LNCaP clone FGC (cell line): ENCODE measurements at places on chromosomes 4 and X.
A peak's percentile ranks its signal among the peaks of the same experiment; 100 is the strongest.

GRCh38 chr4:31647786-31648185 lies 927.6 kb downstream of the PCDH7 start:
- DNase-seq = no peak

GRCh38 chr4:115315182-115315581 lies 201.8 kb upstream of the NDST4 start:
- DNase-seq = no peak

GRCh38 chr4:110480746-110481271 lies 4.9 kb downstream of the ENPEP start:
- no peak for DNase-seq

DNA sequence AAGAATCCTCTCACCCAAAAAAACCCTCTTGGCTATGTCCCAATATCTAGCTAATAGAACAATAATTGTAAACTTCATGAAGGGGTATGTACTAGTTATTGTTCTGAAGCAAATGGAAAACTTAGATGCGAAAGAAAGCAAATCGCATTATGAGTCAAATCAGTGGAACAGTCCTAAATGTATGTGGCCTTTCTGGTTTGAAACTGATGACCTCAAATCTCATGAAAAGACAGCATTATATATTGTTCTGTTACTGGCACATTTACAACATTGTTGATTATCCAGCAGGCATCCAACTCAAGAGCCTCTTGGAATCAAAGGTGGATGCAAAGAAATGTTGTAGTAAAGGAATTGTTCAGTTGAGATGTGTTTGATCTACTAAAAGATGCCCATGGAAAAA lies 34.7 kb downstream of the CSN3 start:
- no peak for DNase-seq

DNA sequence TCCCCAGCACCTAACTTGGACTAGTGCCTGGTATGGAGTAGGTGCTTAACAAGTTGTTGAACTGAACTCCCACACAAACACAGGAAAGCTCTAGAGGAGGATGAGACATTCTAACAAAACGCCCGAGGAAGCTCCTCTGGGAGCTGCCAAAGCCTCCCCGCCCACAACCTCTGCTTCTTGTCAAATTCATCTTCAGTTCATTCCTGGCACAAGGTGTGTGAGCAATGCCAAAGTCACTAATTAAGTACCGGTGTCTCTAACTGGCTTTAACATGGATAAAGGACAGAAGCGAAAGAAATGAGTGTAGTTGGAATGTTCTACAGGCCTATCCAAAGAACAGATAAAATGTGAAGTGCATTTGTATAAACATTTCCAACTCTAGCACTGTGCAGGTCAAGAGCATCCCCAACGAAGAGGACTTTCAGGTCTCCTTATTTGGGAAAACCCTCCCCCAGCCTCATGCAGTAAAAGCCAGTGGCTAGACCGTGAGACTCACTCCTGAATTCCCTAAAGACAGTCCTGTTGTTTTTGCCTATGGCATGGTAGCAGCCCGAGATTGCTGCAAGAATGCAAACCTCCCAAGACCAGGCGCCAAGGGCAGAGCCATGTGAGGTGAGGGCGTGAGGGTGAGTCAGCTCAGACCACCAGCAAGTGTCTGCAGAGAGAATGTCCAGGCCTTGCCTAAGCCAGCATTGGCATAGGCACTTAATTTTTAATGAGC lies 72.2 kb upstream of the KLF3 start:
- no peak for DNase-seq

GRCh38 chr4:74714611-74715130 lies 79.7 kb downstream of the BTC start:
- no peak for DNase-seq

DNA sequence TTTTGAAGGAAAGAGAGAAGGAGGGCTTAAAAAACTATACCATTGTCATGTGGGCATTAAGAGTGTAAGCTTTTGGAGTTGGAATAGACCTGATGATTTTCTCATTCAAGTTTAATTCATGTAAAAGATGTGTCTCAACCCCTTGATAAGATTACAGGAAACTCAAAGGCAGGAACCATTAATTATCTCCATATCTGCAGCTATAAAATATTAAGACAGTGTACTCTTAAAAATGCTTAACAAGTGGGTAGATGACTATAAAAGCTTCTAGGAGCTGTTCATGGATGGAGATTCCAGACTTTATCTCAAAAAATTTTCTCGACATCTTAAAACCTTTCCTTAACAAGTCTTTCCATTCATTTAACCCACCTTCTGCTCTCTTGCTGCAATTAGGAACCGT lies 208.3 kb downstream of the PALLD start:
- no peak for DNase-seq

GRCh38 chr4:185886832-185887524 lies 75.0 kb upstream of the SORBS2 start:
- no peak for DNase-seq

- no peak for DNase-seq
Measured at GRCh38 chr4:38660838-38661237, 3.2 kb upstream of the KLF3 start.

- no peak for DNase-seq
Measured at GRCh38 chr4:112172180-112172579, 26.9 kb downstream of the FAM241A start.

GRCh38 chr4:86600007-86600653 lies 6.0 kb downstream of the PTPN13 start:
- DNase-seq = no peak

DNA sequence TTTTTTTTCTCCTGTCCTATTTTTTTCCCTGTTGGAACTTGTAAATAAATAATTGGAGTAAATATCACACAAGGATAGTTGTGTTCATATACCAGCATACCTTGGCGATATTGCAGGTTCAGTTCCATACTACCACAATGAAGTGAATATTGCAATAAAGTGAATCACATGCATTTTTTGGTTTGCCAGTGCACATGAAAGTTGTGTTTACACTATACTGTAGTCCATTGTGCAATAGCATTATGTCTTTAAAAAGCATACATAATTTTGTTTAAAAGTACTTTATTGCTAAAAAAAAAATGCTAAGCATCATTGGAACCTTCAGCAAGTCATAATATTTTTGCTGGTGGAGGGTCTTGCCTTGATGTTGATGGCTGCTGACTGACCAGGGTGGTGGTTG lies 88.6 kb downstream of the GSTCD start:
- DNase-seq = no peak

GRCh38 chr4:133982533-133983224 lies 218.9 kb downstream of the PABPC4L start:
- DNase-seq = no peak

GRCh38 chr4:48244665-48245064 lies 25.0 kb downstream of the TEC start:
- no peak for DNase-seq

DNA sequence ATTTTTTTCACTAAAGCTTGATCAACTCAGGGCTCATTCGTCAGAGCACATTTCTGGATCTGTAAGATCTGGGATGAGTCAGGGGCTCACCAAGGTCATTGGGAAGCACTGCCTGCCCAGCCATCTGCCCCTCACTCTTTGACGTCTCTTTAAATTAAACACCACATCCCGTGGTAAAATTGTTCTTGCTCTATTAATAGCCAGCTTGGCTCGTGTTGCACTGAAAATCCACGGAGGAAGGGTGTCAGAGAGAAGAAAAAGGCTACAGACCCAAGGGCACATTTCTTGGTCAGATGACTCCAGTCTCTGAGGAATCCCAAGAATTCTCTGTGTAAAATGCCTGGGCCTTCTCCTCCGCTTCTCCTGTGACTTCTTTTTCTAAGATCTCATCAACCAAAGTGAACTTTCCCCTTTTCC lies 45.7 kb upstream of the GATB start:
- DNase-seq = no peak

- DNase-seq = no peak
Measured at GRCh38 chrX:24371391-24371972, 11.0 kb downstream of the SUPT20HL1 start.

DNA sequence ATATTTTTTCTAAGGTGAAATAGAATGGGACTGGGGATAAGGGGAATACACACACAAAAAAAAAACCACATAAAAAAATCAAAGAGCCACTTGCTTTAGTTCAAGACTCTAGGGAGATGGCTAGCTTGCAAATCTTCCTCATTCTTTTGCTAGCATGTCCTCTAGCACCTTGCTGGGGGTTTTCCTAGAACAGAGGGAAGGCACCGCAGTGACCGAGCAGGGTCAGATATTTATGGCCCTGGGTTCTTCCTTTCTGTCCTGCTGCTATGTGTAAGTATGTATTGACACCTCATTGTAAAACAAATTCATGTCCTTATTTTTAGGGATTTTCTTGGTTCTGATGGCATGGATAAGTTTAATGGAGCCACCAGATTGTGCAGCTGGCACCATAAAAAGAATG lies 81.2 kb downstream of the SHISA3 start:
- DNase-seq = no peak

DNA sequence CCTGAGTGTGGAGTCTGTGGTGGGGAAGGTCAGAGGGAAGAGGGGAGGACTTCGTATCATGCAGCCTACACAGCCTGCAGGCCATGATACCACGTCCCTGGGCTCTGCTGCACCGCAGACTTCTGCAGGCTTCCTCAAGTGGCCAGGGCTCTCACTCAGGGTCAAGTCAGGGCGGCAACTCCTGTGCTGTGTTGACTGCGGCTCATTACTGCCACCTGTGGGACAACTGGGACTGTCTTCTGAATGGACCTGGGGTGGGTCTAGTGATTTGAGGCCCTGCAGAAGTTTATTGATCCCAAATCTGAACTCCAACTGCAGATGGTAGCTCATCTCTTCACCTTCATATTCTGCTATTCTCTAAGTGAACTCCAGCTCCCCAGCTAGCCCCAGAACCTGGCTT lies 167.1 kb downstream of the NSUN7 start:
- DNase-seq = no peak

GRCh38 chr4:101304916-101305315 lies 42.4 kb downstream of the PPP3CA start:
- peak; percentile 51 for DNase-seq

- no peak for DNase-seq
Measured at GRCh38 chrX:10892621-10893225, 218.4 kb upstream of the HCCS start.

- DNase-seq = peak; percentile 74
Measured at GRCh38 chrX:149938881-149939654, 777 bp upstream of the EOLA2 start.

GRCh38 chr4:137253949-137254348 lies 278.3 kb downstream of the PCDH18 start:
- DNase-seq = no peak

DNA sequence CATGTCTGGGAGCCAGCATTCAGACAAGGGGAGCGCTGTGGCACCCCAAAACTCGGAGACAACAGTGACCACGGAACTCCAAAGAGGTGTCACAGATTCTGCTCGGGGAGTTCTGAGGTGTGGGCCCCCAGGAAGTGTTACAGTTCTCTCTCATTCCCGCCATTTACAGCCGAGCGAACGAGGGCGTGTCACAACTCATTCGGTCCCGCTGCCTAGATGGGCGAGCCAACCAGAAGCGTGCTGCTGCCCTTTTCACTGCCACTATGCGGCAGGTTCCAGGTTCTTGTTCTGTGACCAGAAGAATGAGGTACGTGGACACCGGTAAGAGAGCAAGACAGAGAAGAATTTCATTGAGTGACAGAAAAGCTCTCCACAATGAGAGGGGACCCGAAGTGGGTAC lies 1370.6 kb upstream of the AGA start:
- no peak for DNase-seq

DNA sequence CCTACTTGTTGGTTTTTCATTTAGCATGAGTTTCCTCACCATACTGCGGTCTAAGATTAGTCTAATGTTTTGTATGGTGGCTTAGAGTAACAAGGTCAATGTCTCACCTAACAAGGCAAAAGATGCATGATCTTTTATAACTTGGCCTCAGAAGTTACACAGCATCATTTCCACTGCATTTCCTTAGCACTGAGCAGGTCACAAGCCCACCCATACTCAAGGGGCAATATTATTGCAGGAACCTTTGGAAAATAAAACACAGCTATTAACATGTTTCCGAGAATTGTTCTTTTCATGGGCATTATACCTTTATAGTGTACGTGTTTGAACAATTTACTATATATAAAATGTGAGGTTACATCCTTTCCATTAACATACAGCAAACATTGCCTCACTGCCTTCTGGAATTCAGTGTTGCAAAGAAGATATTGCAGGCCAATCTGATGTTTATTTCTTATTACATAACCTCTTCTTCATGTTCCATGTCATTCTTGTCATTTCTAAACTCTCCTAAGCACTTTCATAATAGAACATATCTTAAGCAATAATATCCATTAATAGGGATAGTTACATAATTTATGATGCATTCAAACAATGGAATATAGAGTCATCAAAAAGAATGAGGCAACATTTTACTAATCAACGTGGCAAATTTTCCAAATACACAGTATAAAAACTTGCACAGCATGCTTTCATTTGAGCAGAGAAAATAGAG lies 153.8 kb downstream of the AREG start:
- no peak for DNase-seq

- no peak for DNase-seq
Measured at GRCh38 chrX:128992107-128992971, 531.0 kb downstream of the SMARCA1 start.

DNA sequence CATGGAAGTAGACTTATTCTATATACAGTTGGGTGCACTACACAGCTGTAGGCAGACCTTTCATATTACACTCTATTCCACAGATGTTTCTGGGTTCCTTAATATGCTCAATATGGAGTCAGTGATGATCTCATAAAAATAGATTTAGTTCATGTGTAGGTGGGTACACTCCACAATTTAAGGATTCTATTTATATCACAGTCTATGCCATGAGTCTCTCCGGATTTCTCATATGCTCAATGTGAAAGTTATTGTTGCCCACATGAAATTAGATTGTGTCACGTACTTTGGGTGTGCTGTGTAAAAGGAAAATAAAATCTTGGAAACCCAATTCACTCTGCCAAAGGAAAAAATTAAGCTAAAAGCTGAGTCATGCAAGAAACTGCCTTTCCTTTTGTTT lies 32.5 kb upstream of the TASL start:
- DNase-seq = no peak

DNA sequence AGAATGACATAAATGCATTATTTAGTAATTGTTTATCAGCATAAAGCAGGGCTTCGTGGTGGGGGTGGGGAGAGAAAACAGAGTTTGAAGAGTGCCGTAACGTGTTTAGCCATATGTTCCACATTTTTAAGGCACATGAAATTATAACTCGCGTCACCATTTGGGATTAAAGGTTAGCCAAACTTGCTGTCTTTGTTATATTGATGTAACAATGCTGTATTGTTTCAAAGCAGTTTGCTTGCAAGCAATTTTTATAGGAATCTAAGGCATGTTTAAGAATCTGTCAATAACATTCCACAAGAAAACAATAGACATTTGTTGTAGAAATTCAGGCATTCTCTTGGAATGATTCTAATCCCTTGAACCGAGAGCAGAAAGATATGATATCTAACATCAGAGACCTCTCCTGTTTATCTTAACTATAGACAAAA lies 78.3 kb downstream of the CLDN22 start:
- DNase-seq = no peak

GRCh38 chrX:40154250-40154852 lies 56.6 kb upstream of the BCOR start:
- no peak for DNase-seq

GRCh38 chr4:13329963-13330362 lies 154.2 kb downstream of the RAB28 start:
- no peak for DNase-seq
